Right atrium auricular region (tissue), 2 donors: ENCODE measurements at places on chromosomes 5 and 9. TPM values are rescaled to one million over a fixed set of nuclear protein-coding genes. Genes with fewer than 3 reads are reported as not detected.

DNA sequence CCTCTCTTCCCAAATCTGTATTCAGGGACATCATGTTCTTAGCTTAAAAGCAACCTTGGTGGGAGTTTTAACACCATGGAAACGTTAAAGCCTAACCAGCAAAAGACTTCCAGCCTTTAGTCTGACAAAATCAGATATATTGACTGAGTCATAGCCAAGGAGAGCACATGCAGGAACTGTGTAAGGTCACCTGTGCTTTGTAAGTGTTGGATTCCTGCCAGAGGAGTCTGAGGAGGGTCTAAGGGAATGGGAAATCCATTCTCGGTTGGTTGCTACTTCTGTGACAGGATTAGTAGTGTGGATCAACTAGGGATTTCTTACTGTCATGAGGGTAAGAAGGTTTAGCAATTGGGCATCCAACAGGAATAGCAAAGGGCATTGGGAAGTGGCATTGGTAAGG lies 142.0 kb upstream of the CHD1 start:
- DNase-seq, result no peak
- H3K4me3 ChIP-seq, result no peak overlapping the region
- H3K36me3 ChIP-seq, result no peaks in the 10 kb centered on the region
- no peak overlapping the region for H3K27ac ChIP-seq

DNA sequence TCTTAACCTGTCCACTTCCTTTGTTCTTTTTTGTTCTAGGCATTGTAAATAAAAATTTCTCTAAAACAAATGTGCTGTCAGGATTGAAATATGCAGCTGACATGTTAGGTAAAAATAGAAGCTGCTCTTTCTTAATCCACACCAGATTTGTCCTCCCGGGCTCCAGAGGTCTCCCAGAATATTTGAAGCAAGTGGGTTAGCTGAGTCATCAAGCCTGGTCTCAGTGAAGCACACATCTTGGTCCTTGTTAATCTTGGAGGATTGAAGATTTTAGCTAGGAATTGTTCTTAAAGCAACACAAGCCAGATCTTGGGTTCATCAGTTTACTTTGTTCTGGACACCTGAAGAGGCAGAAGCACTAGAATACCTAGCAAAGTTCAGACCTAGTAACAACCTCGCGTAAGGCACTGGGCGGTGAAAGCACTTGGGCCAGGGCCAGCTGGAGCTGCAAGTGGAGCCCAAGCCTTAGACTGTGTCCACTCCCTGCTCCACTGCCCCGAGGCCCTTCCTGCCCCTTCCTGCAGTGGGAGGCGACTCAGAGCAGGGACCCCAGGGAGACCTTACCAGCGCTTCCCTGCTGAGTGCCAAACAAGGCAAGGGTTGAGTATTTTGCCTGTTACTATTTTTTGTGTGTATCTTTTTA lies 36.5 kb downstream of the HABP4 start:
- peaks cover 45% of the 10 kb centered on the region for H3K36me3 ChIP-seq
- peak overlapping the region; percentile 81 for H3K27ac ChIP-seq
- peak; percentile 74 for DNase-seq

DNA sequence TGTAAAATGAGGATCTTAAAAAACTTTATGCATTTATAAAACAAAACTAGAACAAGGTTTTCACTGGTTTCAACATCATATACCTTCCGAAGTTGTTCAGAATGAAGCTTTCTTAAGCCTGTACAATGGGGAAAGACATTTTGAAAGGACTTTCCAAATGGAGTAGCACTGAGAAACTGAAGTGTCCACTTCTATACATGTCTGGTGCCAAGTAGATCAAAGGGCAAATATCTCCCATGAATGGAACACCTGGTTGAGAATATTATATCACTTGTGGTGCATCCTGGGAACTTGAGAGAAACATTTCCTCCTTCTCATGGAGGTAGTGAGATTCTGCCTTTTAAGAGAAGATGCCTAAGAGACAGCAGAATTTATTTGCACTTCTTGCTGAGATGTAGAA lies 182.1 kb upstream of the ACTBL2 start:
- no peak for DNase-seq
- no peaks in the 10 kb centered on the region for H3K27me3 ChIP-seq
- H3K36me3 ChIP-seq, result no peaks in the 10 kb centered on the region
- H3K4me1 ChIP-seq, result no peaks in the 10 kb centered on the region
- H3K27ac ChIP-seq, result peak overlapping the region; percentile 75

DNA sequence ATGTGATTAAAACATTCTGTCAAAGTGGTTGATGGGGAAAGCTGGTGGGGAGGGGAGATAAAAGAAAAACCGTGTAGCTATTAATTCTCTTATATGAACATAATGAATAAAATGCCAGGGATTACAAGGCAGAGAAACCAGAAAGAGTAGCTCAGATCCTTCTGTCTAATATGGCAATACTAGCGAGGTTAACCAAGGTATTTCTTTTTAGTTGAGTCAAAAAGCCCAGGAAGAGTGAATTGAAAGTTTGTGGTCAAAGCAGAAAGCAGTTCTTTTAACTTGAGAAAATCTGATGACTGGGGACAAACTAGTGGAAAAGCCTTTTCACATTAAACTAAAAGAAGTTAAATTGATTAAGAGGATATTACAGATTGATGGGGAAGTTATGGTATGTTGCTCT lies 76.0 kb downstream of the ERBIN start:
- no peak for DNase-seq
- no peaks in the 10 kb centered on the region for H3K27me3 ChIP-seq
- H3K36me3 ChIP-seq, result no peaks in the 10 kb centered on the region

DNA sequence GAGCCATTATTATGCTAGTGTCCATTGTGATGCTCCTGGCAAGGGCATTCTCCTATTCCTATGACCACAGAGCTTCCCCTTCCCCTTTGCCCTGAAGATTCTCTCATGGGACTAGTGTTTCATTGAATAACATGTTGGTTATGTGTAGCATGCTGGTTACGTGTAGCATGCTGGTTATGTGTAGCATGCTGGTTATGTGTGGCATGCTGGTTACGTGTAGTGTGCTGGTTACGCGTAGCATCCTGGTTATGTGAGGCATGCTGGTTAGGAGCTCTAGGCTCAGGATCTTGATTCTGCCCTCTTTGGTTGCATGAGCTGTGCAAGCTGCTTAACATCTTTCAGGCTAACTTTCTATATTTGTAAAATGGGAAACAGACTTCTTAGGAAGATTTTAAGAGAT lies 46.5 kb upstream of the GPR151 start:
- no peaks in the 10 kb centered on the region for H3K27me3 ChIP-seq
- H3K27ac ChIP-seq, result no peak overlapping the region
- no peaks in the 10 kb centered on the region for H3K4me1 ChIP-seq
- no peaks in the 10 kb centered on the region for H3K36me3 ChIP-seq
- H3K4me3 ChIP-seq, result no peak overlapping the region
- DNase-seq, result no peak

DNA sequence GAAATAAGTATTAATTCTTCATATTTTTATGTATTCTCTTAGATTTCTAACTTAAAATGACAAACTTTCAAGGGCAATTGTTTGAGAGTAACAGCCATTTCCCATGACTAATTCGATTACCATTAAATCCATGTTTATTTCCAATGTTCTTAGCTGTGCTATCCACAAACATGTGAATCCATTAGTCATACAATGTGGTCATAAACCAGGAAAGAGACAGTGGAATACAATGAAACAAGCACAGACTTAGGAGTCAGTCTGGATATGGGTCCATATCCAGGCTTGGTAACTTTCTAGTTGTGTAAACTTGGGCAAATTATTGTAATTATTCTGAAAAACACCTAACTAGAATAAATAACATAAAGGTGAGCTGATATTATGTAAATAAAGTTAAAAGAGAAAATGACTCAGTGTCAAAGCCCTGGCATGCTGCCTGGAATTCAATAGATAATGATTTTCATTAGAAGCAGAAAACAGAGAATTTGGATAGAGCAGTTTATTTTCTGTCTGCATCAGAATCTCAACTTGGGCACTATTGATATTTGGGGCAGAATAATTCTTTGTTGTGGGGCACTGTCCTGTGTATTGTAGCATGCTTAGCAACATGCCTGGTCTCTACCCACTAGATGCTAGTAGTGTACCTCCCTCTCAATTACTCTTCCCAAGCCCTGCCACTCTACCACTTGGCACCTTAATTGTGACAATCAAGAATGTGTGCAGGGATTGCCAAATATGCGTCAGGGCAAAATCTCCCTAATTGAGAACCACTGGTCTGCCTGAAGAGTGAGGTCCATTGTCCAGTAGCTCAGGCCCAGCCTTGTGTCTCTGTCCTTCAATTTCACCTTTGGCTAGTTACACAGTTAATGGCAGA lies 44.7 kb upstream of the SLC27A6 start:
- no peak overlapping the region for H3K4me3 ChIP-seq
- DNase-seq, result no peak
- H3K27me3 ChIP-seq, result no peaks in the 10 kb centered on the region

DNA sequence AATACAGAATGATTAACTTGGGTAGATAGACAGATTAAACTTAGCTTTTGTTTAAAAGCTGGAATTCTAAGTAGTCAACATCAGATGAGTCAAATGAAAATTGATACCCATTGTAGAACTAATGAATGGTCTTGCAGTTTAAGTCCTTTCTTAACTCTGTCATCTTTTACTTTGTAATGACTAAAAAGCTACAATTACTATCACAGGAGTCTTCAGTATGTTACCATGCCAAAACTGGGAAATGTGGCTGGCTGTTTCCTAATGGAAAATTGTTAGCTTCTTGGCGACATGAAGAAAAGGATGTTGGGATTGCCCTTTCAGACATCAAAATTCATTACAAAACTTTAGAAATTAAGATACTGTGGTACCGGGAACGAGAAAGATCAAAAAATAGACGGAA lies 20.2 kb upstream of the ANXA1 start:
- no peaks in the 10 kb centered on the region for H3K27me3 ChIP-seq
- H3K36me3 ChIP-seq, result no peaks in the 10 kb centered on the region
- H3K4me1 ChIP-seq, result no peaks in the 10 kb centered on the region
- no peak for DNase-seq
- H3K4me3 ChIP-seq, result peak overlapping the region; percentile 47
- H3K27ac ChIP-seq, result peak overlapping the region; percentile 81

RALGDS gene
- total RNA-seq, result 30.1 TPM
